GM23248 (cell line): ENCODE measurements at places on chromosomes 11 and 22. TPM values are rescaled to one million over a fixed set of nuclear protein-coding genes. Genes with fewer than 3 reads are reported as not detected.

Gene CLDN25
- total RNA-seq = not detected in 2 replicates

Gene CCDC73
- total RNA-seq = not detected in 2 replicates

Gene CST6
- 15.3 and 21.9 TPM in 2 replicates for total RNA-seq

DNA sequence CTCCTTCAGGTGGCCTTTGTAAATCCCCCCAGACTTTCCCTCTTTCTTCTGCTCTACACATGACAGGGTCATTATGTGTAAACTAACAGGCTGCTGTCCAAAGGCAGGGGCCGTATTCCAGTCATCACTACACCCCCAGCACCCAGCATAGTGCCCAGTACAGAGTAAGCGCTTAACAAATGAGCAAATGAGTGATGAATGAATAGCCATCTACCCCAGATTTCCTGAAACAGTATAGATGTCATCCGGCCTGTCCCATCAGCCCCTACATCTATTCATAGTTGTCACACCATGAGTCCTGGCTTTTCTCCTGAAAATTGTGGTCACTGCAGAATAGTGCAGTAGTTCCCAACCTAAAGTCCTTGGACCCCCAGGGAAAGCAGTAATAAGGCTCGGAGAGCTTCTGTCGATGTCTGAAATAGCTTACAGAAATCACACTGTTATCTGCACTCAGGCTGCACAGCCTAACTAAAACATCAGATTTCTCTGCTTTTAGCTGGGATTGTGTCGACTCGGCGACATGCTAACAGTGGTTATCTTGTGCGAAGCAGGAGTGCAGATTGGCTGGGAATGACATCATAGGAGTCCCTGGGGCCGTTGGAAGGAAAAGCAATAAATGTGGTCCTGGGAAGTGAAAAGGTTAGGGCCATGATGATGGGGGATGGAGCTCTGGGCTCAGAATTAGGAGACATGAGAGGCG, 143.8 kb upstream of the NECTIN1 start:
- H3K27me3 ChIP-seq = peaks cover 40% of the 10 kb centered on the region
- DNase-seq = no peak
- no peak overlapping the region for H3K27ac ChIP-seq
- no peak overlapping the region for H3K4me3 ChIP-seq

- no peak overlapping the region for H3K4me3 ChIP-seq
- DNase-seq = no peak
- peaks cover 10% of the 10 kb centered on the region for H3K4me1 ChIP-seq
- no peak overlapping the region for H3K27ac ChIP-seq
Measured at GRCh38 chr11:100861212-100861611, 174.1 kb downstream of the ARHGAP42 start.

DNA sequence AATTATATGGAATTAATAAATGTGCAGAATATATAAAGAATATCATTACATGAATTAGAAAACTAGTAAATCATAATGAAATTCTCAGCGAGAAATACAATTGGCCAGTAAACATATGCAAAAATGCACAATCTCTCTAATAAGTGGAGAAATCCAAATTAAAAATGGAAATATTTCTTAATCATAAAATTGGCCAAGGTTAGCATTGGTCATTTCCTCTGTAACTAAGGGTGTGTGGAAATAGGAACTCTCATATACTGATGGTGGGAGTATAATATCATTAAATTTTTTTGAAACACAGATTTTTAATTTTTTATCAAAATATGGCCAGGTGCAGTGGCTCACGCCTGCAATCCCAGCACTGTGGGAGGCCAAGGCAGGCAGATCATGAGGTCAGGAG, 7.6 kb upstream of the ZNF74 start:
- no peaks in the 10 kb centered on the region for H3K36me3 ChIP-seq
- no peaks in the 10 kb centered on the region for H3K4me1 ChIP-seq
- no peak overlapping the region for H3K4me3 ChIP-seq
- no peak for DNase-seq
- H3K27me3 ChIP-seq = peaks cover 15% of the 10 kb centered on the region; the same call in 1 of the 2 replicates

GRCh38 chr11:134678744-134679143, 266.7 kb upstream of the B3GAT1 start:
- no peaks in the 10 kb centered on the region for H3K27me3 ChIP-seq
- no peak for DNase-seq
- H3K27ac ChIP-seq = no peak overlapping the region
- no peaks in the 10 kb centered on the region for H3K4me1 ChIP-seq
- no peaks in the 10 kb centered on the region for H3K36me3 ChIP-seq
- no peak overlapping the region for H3K4me3 ChIP-seq

GRCh38 chr11:73999581-74000306, 9.1 kb downstream of the UCP3 start:
- no peaks in the 10 kb centered on the region for H3K36me3 ChIP-seq
- H3K27me3 ChIP-seq = no peaks in the 10 kb centered on the region
- no peak overlapping the region for H3K4me3 ChIP-seq
- H3K4me1 ChIP-seq = no peaks in the 10 kb centered on the region
